ENCODE measurements at places on chromosomes 3 and 15. TPM values are rescaled to one million over a fixed set of nuclear protein-coding genes. Genes with fewer than 3 reads are reported as not detected.

B3GNT5 gene
- polyA plus RNA-seq, result 25.2 TPM

MST1R gene
- polyA plus RNA-seq, result 1.7 TPM

MKRN3 gene
- polyA plus RNA-seq, result 0.36 TPM

TNFAIP8L3 gene
- polyA plus RNA-seq, result 1.7 TPM

ADPRH gene
- polyA plus RNA-seq, result 7.1 TPM

B4GALT4 gene
- 30.8 TPM for polyA plus RNA-seq

ZXDC gene
- polyA plus RNA-seq, result 46.5 TPM

UBXN7 gene
- polyA plus RNA-seq, result 37.9 TPM

DNA sequence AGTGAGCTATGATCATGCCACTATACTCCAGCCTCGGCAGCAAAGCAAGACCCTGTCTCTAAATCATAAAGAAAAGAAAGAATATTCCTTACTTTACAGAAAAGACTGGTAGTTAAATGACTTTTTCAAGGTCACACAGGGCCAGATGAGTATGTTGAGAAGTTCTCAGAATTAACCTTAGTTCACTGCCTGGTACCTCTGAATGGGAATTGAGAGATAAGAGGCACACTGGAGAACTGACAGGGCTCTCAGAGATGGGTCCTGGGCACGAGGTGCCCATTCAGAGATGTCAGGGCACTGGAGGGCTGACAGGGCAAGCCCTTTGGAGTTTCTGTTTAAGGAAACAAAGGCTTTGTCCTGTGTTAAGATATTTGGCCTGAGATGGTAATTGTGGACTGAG is 157.7 kb downstream of the PDE8A start:
- DNase-seq, result no peak

DNA sequence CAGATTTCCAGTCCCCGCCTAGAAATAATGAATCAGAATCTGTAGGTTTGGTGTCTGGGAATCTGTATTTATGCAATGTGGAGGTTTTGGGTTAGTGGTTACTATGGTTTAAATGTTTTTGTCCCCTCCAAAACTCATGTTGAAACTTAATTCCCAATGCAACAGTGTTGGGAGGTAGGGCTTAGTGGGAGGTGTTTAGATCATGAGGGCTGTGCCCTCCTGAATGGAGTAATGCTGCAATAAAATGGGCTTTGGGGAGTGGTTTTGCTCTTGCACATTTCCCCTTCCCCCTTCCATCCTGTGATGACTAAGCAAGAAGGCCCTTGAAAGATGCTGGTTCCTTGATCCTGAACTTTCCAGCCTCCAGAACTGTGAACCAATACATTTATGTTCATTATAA is 9.2 kb upstream of the RFC4 start:
- DNase-seq, result no peak

GRCh38 chr3:29065211-29065785 is 215.6 kb upstream of the RBMS3 start:
- DNase-seq, result peak; percentile 89

DNA sequence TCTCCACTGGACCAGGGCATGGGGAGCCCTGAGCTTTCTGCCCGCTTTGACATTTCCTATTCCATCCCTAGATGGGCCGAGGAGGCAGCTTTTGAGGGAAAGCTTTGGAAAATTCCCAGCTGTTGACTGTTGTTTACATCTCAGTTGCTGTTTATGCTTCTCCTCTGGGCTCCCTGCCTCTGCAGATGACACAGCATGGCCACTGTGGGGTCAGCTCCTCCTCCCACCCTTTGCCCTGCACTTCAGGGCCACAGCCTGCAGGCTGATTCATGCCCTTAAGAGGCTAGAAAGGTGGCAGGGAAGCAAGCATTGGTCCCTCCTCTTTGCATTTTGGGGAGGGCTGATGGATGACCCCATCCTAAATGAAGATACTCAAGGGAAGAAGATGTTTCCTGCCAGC is 8.5 kb upstream of the CTXND1 start:
- DNase-seq, result no peak

DNA sequence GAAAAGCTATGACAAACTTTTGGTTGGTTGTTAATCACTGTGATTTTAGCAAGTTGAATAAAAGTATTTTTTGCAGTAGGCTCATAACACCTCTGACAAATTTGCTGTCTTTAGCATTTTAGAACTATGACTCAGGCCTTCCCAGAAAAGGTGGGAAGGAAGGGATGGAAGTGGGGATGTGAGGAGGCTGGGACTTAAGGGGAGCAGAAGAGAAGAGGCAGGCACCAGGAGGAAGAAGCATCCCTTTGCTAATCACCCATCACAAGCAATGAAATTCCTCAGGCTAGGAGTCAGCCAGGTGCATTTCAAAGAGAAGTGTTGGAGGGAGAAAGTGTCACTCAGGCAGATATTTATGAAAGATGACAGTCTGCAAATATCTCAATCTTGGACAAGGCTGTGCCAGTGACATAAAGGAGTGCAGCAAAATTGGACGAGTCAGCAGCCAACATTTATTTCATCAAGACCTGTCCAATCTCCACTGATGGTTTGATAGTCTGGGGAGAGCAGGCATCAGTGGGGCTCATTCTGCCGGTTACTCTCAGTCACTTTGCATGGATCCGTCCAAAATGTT is 337.3 kb upstream of the ARRDC4 start:
- DNase-seq, result no peak

DNA sequence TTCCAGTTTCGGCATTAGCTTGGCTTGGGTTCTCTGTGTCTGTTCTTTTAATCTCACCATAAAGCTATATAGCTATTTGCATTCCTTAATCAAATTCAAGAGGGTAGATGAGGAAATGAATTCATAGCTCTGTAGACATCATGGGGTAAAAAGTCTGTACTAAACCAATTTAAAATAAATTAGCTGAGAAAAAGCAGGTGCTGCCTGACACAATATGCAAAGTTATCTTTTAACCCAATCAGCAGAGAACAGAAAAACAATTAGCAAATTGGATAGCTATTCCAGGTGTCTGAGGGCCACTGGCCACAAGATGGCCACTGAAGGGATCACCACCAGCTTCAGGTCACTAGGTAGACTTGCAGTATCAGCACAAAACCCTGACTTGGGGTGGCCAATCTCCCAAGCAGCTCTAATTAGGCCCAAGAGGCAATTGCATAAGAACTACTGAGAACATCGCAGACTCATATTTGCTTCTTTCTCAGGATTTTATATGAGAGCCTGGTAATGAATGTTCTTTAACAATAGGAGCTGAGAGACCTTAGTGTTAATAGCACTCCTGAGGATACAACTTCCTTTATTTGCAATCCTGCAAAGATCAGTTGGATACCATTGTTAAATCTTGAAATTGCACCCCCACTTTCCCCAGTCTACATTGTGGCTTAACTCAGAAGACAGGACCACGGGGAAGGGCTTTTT is 494.3 kb downstream of the PDCD6IP start:
- no peak for DNase-seq

- DNase-seq, result no peak
These were observed 421.7 kb upstream of the GOLIM4 start for GRCh38 chr3:168517249-168518071.

DNA sequence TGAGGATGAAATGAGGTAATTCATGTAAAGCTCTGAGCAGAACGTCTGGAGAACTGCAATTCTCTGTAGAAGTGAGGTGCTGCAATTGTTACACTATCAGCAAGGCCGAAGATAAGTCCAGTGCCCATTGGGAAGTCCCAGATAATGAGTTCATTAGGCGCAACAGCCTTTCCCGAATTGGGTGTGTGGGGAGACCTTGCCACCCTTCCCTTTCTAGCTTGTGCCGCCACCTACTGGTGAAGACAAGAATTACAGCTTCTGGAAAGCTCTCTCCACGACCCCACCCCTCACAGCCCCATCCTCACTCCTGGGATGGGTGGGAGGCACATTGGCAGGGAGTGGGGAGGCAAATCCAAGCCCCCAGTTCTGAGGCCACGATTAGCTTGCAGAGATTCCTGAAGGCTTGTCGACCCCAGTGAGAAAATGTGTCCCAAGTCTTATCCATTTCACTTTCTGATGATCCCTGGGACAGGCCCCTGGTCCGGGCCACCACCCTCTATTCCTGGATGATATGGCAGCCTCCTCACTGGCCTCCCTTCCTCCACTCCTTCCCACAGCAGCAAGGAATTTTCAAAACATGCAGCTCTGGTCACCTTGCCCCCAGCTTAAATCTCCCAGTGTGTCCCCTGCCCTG is 36.4 kb downstream of the FAM3D start:
- no peak for DNase-seq

- no peak for DNase-seq
These were observed 289.5 kb upstream of the GRM7 start for GRCh38 chr3:6571448-6571847.

GRCh38 chr15:84552896-84553295 is 47.9 kb upstream of the ZSCAN2 start:
- no peak for DNase-seq

DNA sequence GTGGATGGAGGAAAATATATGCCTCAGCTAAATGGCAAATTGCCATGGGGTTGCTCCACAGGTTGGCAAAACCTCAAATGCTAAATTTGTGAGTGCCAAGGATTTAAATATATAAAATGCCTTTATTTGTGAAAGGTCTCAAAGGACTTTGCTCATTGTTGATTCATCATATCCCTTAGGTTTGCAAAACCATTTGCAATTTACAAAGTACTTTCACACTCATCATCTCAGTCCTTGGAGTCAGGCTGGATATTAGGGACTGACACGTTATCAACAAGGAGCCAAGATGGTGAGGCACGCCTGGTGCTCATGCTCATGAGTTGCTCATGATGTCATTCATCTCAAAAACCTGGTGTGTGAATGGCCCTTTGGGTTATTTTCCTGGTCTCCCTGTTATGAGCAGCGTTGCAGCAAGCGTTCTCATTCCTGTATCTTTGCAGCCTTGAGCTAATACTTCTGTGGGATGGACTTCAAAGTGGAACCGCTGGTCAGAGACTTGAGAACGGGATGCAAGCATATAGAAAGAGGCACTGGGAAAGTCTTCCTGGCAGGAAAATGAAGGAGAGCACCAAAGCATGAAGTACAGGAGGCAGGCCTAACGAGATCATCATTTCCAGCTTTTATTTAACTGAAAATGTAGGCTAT is 66.0 kb downstream of the MYO1E start:
- no peak for DNase-seq

- no peak for DNase-seq
These were observed 246.6 kb downstream of the IL20RB start for GRCh38 chr3:137204409-137204808.

DNA sequence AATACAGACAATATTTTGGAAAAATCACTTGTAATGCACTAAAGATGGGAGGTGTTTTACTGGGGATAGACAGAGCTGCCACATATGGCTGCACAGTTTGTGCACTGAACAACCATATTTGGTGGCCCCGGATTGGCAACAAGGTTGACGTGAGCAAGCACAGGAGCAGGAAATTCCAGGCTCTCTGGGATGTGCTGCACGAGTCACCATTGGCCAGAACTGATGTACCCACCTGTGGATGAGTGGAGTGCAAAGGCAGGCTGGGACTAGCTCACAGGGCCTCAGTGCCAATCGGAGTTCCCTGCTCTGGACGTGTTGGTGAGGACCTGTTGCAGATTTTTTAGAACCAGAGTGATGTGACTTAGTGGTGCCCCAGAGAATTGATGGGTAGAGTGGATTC is 42.0 kb upstream of the SCAANT1 start:
- no peak for DNase-seq

DNA sequence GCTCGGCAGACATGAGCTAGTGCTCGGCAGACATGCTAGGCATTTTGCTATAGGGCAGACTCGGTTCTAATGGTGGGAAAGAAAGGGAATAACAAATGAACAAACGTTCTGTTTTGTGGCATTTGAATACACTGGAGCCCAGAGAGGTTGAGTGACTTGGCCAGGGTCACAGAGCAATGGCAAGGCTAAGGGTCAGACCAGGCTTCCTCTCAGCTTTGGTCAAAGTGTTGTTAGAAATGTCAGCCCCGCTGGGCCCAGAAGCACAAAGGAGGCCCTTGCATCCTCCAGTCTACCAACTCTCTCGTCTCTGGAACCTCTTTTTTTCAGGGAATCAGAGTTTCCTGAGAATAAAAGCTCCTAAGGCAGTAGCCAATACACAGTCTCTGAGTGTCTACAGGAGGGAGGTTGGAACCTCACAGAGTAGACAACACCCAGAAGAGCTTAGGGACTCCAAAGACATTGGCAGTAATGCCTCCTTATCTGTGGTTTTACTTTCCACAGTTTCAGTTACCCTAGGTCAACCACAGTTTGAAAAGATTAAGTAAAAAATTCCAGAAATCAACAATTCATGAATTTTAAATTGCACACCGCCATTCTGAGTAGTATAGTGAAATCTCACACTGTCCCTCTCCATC is 47.3 kb downstream of the SSUH2 start:
- no peak for DNase-seq

DNA sequence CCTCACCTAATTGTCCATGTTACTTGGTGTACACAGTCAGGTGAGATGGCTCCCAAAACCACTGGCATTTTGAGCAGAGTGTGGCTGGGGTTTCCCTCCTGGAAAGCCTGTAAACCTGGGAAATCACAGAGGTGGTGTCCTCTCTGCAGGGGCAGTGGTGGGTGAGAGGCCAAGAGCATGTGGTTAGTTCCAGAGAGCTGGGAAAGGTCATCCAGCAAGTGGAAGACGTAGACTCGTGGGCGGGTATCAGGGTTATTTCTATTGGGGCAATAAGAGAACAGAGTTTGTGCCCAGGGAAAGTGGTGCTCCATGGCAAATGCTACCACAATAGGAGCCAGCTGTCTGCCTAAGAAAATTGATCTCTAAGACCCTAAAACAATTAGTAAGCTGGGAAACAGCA is 44.6 kb upstream of the LIMD1 start:
- no peak for DNase-seq

DNA sequence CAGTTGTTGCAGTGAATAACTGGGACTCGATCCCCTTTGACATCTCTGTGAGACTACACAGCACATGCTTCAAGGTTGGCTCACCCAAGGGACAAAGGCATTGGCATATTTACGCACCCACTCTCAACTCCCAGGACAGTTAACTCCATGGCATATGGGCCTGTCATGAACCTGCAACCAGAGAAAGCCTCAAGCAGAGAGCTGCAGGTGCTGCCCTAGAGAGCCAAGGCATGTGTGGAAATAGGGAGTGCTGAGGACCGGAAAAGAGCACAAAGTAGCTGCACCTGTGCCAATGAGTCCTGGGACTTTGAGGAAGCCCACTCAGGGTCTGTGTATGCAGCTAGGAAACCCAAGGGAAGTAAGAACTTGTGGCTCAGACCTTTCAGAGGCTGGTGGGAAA is 32.9 kb upstream of the SLC24A5 start:
- no peak for DNase-seq

- DNase-seq, result no peak
These were observed 258.9 kb downstream of the UACA start for GRCh38 chr15:70504299-70504951.

GRCh38 chr3:85572426-85572825 is 613.6 kb downstream of the CADM2 start:
- no peak for DNase-seq

DNA sequence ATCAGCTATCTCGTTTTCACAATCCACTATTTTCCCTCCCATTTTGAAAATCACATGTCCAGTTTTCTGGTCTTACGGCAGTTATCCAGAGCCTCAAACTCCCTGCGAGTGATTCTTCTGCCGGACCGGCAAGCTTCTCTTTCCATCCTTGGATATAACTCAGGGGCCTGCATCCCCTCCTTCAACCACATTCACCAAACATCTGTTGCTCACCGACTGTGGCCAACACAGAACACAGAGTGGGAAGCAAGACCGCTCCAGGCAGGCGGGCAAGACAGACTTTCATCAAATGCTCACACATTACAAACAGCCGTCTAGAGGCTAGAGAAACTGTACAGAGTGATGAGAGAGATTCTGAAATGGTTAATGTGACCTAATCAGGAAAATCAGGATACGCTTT is 7.6 kb upstream of the SLC12A8 start:
- DNase-seq, result no peak

- no peak for DNase-seq
These were observed 63.1 kb downstream of the ITGA11 start for GRCh38 chr15:68368731-68369435.
